ENCODE measurements at places on chromosomes 11 and 22.

DNA sequence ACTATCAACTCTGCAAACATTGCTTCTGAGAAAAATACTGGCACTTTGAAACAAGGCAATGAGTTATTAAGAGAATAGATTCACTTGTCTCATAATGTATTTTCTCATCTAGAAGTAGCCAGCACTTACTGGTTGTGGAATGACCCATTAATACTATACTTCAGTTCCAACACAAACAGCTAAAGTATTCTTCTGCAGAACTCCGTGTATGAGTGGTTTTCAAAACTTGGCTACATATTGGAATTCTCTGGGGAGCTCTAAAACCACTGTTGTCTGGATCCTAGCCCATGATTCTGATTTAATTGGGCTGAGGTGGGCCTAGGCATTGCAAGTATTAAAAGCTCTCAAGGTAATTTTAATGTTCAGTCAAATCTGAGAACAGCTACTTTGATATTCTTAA is 1416.4 kb upstream of the RAG2 start:
- no peak for DNase-seq

DNA sequence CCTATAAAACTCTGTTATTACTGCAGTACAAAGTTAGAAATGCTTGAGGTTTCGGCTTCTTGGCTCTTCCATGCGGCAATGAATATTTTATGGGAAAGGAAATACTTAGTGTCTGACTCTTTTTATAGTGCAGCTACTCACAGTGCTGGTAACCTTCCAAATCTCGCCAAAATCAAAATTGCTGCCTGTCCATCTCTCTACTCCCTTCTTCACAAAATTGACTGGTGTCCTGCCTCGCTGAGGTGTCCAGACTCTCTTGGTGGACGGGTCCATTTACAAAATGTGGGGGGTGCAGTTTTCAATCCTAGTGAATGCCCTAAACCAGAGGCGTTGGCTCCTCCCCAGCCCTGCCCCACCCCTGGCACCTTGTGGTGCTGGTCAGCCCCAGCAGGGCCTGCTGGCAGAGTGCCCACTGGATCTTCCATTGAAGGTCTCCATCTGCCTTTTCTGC is 73.5 kb downstream of the ZBTB16 start:
- no peak for DNase-seq

DNA sequence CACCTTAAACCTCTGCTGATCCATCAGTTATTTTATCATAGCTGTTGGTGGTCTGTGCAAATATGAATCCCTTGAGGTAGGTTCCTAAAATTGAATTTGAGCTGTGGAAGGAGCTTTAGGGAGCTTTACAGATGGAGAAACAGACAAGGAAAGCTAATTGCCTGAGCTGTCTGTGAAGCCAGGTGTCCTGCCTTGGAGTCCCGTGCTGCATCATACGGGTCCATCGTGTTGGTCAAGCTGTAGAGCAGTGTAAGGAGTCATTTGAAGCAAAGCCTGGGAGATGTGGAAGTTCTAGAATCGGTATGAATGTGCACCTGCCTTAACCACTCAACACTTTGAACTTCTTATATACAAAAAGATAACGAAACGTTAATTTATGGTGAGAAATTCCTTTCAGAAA is 1.0 kb downstream of the POLA2 start:
- no peak for DNase-seq

GRCh38 chr22:21031545-21032036 is 770 bp downstream of the SLC7A4 start:
- no peak for DNase-seq

GRCh38 chr22:40325315-40325714 is 21.0 kb upstream of the ADSL start:
- DNase-seq, result peak; percentile 32

DNA sequence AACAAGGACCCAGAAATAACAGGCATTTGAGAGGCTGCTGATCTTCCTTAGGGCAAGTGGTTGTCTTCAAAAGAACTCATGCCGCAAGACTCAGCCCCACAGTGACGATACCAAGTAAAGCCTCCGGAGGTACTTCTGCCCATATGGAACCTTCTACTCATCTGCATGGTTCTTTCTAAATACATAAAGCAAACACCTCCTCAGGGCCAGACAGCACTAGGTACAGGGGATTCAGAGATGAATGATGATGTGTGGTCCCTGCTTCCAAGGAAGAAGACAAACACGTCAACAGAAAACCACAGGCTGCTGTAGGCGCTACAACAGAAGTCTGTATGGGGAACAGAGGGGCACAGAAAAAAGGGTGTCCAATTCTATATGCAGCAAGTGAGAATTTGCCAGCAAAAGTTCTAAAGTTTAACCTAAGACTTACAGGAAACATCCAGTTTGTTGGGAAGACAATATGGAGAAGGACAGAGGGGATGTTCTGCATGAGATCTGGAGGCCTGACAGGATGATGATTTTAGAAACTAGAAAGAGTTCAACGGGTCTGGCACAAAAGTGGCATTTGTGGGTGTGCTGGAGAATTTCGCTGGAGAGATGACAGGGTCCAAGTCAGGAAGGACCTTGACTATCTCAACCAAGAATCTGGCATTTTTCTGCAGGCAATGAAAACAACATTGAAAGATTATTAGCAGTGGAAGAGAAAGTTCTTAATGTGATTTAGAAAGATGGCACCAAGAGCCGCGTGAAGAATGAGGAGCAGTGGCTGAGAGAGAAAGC is 23.7 kb downstream of the JAML start:
- DNase-seq, result peak; percentile 67

DNA sequence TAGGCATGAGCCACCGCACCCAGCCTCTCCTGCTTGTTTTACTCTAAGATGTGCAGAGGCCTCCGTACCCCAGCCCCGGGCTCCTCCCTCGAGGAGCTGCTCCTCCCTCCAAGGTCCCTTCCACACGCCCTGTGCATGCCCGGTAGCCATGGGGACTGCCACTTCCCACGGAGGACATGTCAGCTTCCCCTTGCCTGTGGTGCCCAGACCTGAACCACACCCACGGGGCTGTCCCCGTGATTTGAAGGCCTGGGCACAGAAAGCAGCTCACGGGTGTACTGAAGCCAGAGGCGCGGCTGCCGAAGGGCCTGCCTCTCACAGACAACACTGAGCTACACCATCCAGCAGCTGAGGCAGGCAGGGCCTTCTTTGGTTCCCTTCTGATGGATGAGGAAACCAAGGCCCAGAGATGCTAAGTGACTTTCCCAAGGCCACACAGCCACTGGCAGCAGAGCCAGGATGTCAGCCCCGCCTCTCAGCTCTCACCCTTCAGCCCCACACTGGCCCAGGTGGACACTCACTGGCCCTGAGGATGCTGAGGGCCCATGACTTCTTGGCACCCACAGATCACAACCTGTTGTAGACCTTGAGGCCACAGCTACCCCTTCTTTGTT is 7.3 kb downstream of the INS start:
- DNase-seq, result no peak

- no peak for DNase-seq
These were observed 2.1 kb downstream of the KLHL35 start for GRCh38 chr11:75430714-75431532.
